ENCODE measurements at places on chromosomes 1 and 21.

DNA sequence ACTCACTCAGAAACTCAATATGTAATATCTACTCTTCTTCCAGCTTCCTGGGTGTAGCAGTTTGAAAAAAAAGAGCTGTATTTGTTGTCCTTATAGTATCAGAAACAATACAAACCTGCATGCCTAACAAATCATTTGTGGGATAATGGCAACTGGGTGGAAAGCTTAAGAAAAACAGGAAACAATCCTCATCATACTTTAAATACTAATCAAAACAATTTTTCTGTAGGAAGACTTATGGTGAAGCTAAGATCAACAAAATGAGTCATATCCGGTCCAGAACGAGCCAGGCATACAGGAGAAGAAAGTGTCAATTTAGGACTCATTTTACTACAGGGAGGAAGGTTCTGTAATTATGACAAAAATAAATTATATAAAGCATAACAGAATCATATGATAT is 181.8 kb upstream of the ADGRL4 start:
- DNase-seq = no peak

DNA sequence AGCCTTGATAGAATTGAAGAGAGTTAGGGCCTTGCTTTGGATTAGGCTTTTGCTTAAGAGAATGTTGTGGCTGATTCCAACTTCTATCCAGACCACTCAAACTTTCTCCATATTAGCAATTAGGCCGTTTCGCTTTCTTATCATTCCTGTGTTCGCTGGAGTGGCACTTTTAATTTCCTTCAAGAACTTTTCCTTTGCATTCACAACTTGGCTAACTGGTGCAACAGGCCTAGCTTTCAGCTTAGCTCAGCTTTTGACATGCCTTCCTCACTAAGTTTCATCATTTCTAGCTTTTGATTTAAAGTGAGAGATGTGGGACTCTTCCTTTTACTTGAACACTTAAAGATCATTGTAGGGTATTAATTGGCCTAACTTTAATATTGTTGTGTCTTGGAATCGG is 183.6 kb upstream of the L1TD1 start:
- DNase-seq = no peak

GRCh38 chr1:156750191-156750672 is 1.2 kb downstream of the HDGF start:
- peak; percentile 74 for DNase-seq

DNA sequence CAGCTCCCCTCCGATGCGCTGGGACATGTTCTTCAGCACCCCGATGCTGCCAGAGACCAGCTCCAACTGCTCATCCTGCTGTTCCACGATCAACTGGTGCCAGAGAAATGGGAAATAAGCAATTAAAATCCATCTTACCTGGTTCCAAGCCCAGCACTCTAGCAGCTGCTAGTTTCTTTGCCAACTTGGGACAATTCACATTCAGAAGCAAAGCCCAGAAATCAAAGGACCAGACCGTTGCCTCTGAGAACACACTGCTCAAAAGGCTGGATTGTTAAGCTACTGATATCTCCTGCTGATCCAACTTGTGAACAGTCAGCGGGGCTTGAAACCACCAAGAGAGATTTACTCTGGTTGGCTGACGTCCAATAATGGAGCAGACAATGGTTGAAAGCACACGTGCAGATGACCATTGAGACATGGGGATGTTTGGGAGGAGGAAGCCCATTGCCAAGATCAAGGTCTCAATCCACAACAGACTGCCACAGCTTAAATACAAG is 34.4 kb downstream of the STX6 start:
- no peak for DNase-seq

DNA sequence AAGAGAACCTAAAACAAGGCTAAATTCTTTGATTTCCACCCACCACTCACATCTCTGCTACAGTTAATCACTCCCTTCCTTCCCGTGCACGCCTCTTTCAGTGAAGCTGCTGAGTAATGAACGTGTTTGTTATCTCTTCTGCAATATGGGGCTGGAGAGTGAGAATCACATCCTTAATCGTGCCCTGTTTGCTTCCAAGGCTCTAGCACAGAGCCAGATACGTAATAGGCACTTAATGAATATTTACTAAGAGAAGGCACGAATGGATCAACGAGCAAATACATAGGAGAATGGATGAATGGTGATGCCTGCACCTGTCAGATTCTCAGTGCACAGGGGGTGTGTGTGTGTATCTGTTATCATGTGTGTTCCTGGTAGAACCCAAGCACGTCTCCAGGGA is 22.1 kb upstream of the FAM43B start:
- peak; percentile 77 for DNase-seq

DNA sequence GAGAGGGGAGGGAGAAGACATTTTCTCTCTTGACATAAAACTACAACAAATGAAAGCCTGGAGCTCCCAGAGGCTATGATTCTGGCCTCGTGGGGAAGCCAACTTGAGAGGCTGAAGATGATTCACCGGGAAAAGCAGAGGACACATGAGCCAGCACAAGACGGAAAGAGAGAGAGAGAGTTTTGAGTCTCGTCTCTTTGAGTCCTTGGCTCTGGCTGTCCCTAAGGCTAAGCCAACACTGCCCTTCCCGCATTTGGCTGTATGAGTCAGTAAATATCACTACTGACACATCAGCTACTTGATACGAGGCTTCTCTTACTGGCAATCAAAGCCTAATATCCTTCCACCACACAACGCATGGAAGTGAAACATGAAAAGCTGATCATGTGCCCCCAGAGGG is 95.5 kb downstream of the GRIK3 start:
- DNase-seq = no peak

DNA sequence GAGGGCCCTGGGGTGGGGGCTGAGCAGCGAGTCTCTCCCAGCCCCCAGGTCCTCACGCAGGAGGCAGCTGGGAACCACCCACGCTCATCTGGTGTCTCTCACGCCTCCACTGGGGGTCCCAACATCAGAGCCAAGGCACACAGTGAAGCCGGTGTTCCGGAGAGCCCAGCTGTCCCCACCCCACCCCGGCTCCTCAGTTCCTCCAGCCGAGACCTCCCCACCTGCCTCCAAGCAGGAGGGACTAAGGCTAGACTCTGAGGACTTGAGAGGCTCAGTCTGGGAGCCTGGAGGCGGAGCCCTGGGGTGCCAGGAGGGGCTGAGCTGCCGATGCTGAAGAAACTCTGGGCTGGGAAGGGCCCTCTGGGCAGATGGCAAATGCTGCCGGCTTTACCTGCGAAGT is 1.6 kb upstream of the HPCA start:
- no peak for DNase-seq

GRCh38 chr1:201955009-201955728 is at the start of gene TIMM17A:
TSS of gene TIMM17A (plus strand) at chr1:201955503. CDS start at chr1:201955527, 24 bp downstream.
- DNase-seq = peak; percentile 99

- no peak for DNase-seq
These were observed 116.8 kb upstream of the GORAB start for GRCh38 chr1:170414989-170415709.

DNA sequence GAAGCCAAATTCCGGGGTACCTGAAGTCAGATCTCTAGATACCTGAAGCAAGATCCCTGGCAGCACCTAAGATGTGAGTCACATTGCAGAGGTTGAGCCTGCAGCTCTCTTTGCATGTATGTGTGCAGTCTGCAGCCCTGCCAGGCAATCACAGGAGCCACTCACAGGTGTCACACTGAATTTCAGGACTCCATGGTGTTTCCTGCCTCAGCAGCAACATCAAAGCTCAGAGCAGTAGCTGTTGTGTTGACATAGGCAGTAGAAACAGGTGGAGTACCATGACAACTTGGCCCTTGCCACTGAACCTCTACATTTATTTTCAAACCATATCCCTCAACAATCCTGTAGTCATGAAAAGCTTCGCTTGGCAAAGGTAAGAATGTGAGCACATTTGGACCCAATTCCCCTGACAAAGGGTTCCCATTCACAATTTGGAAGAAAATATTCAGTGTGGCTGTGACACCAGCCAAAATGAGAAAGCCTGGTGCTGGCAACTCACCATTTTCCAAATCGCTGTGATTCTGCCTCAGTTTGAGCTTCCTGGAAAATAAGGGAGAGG is 419.8 kb upstream of the NFIA start:
- no peak for DNase-seq

DNA sequence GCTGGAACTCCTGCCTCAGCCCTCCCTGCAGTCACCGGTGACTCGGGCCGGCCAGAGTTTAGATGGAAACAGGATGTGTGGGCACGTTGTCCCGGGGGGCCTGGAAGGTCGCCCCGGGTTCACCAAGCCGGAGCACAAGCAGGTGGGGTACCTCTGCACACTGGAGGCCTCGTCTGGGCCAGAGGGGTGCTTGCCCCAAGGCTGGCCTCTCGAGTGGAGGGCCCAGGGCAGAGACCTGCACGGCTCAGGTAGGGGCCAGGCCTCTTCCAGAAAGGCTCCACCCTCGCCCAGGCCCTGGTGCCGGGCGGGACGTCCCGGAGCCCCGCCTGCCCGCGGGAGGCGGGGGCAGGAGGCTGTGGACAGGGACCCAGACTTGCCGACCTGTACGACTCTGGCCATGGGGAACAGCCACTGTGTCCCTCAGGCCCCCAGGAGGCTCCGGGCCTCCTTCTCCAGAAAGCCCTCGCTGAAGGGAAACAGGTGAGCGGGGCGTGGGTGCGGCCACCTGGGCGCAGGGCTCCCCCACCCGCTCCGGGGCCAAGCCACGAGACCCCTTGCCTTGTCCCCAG is at the start of gene PLEKHN1:
PLEKHN1 (plus strand) TSS at position 348 of the 569 bp plus-strand sequence; CDS start at position 398, 50 bp downstream.
- DNase-seq = no peak

DNA sequence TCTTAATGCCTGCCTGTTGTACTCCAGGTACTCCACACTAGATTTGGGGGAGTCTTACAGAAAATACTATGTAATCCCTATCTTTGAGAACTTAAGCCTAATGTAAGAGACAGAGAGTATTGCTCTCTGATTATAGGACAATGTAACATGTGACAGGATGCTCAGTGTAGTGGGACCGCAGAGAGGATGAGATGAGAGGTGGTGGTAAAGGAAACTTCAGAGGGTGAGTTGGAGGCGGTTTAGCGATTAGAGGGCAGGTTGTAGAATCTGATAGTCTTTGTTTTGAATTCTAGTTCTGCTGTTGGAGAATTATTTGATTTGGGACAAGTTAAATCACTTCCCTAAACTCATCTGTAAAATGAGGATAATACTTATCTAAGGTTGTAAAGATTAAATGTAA is 5.4 kb downstream of the SOAT1 start:
- peak; percentile 11 for DNase-seq

Data from hematopoietic multipotent progenitor cell treated with erythropoietin and hydrocortisone succinate and interleukin-3 and kit ligand, for 4 days (in vitro differentiated cells).